ENCODE measurements at places on chromosomes 3 and 15. TPM values are rescaled to one million over a fixed set of nuclear protein-coding genes. Genes with fewer than 3 reads are reported as not detected.

DNA sequence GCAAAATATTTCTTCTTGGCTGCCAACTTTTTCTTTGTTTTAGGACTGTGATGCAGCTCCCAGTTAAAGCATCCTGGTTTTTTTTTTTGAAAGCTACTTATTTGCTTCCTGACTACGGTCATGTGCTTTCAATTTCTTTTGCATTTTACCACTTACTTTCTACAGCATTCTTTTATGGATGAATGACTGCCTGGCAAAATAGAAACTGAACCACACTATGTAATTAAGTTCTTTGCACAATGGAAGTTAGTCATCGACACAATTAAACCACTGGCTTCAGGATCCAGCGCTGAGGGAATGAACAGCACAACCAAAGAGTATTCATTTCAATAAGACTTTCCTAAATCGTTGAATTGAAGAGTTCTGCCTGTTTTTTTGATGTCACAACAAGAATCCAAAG, 82.2 kb upstream of the EPHA3 start:
- DNase-seq, result no peak

DNA sequence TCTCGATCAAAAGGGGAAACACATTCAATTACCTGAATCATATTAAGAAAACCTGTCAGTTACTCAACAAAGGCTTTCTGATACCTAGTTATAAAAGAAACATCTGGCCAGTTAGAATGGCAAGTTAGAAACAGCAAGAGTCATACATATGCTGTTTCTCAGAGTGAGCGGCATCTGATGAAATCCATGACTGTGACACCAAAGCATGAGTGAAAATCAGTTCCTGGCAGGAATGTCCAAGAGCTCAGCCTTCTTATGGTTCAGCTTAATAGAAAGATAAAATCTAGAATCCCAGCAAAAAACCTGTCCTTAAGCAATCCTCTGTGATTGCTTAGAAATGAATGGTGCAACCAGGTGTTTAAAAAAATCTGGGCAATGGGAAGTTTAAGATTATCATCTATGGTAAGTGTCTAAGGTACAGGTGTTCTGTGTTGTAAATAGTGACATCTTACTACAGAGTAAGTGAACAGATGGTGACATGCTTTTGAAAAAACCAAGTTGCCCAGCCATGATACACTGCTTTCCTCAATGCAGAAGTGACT, 18.8 kb downstream of the B4GALT4 start:
- DNase-seq, result no peak

DNA sequence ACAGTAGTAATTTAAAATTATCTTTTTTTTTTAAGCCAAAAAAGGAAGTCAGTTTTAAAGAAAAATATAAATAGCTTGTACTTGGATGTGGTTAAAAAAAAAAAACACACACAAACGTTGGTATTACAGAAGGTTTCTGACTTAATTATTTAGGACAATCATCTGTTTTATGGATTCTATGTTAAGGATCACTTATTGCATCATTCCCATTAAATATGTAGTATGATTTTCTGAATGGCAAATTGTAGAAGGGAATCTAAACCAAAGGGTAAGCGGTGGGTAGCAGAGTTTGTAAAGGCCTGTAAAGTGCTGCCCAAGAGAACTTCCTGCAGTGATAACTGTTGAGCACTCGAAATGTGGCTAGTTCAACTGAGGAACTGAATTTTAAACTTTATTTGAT, 8.0 kb downstream of the SENP2 start:
- no peak for DNase-seq

Gene TMEM158
- 95.1 TPM for total RNA-seq

Gene GMNC
- total RNA-seq, result not detected
